Vagina (tissue), 2 donors: ENCODE measurements at places on chromosomes 3 and 15. TPM values are rescaled to one million over a fixed set of nuclear protein-coding genes. Genes with fewer than 3 reads are reported as not detected.

GRCh38 chr3:31462050-31462569, 70.6 kb upstream of the STT3B start:
- no peak for DNase-seq

DNA sequence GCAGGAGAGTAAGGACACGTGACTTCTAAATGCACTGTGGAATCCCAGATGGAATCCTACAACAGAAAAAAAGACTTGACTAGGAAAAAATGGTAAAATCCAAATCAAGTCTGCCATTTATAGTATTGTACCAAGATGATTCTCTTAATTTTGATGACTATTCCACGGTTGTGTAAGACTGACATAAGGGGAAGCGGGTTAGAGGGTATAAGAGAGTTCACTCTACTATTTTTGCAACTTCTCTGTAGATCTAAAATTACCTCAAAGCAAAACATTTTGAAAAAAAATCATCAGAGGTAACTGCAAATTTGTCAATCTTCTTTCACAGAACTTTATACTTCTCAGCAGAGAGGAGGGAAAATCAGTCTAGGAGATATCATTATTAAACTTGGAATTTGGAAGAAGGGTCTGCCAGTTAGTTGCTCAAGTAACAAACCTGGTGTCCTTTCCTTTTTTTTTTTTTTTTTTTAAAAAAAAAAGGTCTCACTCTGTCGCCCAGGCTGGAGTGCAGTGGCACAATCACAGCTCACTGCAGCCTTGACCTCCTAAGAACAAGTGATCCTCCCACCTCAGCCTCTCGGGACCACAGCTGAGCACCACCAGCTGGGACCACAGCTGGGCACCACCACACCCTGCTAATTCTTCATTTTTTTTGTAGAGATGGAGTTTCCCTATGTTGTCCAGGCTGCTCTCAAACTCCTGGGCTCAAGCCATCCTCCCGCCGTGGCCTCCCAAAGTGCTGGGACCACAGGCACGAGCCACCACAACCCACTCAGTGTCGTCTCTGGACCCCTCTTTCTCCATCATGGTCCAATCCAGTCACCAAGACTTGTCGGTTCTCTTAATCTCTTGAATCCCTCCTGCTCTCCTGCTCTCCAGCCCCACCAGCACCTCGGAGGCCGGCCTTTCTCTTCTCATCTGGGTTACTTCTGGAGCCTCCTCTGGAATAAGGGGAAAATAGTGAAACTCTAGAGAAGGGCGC, 14.9 kb upstream of the HES1 start:
- no peak for DNase-seq

DNA sequence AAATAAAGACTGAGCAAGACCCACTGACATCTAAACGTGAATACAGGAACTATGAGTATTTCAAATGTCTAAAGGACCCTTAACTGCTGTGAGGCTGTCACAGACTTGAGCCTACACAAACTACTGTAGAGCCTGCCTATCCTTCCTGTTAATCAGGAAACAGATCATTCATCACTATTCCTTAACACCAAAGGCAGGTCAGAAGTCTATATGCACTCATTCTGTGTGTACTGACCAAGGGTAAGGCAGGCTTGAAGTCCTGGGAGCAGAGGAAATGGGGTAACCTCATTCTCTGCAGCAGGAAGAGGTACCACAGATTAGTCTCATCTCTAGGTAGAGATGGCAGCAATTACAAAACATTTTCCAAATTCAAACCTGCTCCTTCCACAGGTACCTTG, 30.7 kb downstream of the NPTN start:
- DNase-seq, result no peak

DNA sequence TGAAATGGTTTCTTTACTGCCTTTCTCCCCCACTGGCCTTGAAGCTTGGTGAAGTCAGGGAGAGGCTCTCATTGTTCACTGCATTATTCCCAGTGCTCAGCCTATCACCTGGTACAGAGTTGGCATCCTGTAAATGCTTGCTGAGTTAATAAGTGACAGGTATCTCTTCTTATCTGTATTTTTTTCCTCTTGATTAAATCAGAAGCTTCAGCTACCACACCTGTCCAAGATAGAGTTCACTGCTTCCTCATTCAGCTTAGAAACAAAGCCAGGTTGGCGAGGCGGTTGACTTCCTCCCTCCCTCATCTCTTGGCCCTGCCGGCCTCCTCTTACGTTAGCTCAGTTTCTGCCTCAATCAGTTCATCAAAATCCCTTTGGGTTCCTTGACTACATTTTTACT, 142.8 kb downstream of the LIPC start:
- DNase-seq, result no peak

GRCh38 chr3:178367817-178368617, 168.2 kb upstream of the KCNMB2 start:
- DNase-seq, result no peak

DNA sequence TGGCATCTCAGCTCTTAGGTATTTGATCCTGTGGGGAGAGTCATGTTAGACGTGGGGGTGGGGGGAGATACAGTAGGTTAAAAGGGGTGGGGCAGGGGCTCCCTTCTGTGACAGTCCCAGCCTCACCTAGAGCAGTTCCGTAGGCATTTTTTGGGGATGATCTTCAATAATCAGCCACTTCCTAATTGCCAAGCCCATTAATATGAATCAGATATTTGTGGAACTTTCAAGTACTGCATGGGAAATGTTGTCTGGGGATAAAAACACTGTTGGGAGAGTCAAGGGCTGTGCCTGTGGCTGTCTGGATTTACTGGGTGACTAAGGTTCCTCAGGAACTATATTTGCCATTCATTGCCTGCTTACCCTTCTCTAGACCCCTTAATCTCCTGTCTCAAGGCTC, 9.5 kb downstream of the C3orf52 start:
- no peak for DNase-seq

GRCh38 chr3:111871809-111872623, 13.0 kb downstream of the PHLDB2 start:
- DNase-seq, result no peak

DNA sequence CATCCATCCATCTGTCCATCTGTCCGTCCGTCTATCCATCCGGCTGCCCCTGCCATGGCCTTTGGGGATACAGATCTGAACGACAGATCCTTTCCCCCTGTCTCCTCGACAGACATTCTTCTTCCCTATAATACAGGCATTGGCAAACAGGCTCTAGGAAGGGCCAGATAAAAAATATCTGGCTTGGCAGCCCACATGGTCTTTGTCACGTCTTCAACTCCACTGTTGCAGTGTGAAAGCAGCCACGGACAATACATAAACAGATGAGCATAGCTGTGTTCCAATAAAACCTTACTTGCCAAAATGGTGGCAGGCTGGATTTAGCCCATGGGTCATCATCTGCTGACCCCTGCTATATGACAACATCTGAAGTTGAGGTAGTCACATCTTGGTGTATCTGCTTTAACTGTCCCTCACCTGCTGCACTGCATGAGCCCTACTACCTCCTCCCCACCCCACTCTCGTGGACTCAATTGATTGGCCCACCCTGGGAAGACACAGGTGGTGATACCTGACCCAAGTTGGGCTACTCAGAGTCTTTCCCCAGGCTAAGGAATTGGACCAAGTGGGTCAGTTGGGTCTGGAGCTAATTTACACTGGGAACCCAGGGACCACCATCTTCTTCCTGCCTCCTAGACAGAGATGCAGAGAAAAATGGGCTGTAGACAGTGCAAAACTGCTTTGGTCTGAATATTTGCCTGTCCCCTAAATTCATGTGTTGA, 128.4 kb upstream of the SMAD3 start:
- DNase-seq, result no peak

GRCh38 chr3:153722157-153722556, 399.0 kb upstream of the ARHGEF26 start:
- no peak for DNase-seq

GRCh38 chr15:65451989-65452388, 29.2 kb upstream of the IGDCC4 start:
- no peak for DNase-seq

DNA sequence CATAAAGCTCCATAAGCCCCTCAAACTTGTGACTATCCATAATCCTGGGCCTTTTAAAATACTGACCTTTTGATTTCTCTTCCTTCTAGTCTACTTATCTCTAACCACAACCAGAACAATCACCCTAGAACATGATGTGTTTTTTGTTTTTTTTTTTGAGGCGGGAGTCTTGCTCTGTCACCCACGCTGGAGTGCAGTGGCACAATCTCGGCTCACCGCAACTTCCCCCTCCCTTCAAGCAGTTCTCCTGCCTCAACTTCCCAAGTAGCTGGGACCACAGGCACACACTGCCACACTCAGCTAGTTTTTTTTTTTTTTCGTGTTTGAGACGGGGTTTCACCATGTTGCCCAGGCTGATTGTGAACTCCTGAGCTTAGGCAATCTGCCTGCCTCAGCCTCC, 25.1 kb downstream of the VPS39 start:
- no peak for DNase-seq

DNA sequence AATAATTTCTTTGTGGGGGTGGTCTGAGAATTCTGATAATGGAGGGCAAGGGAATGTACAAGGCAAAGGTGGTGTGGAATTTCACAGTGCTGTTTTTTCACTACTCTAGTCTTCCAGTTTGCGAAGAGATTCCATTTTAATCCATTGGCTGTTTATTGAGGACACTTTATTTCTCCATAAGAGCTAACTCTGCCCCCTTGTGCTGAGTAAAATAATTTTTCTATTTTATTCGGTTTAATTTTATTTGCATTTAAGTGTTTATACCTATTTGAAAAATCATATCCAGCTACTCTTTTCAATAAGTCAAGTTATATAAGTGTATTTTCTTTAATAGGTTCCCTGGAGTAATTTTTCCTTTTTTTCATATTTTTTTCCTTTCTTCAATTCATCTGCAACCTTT, 840.1 kb downstream of the TUSC7 start:
- no peak for DNase-seq

- DNase-seq, result no peak
Observed at GRCh38 chr3:58646503-58646902, 20.1 kb downstream of the FAM3D start.

GRCh38 chr3:57544181-57545125, at the start of gene DNAH12:
TSS of gene DNAH12 (minus strand) at chr3:57544344. CDS start at chr3:57542870, 1,474 bp downstream.
- no peak for DNase-seq

- no peak for DNase-seq
Observed at GRCh38 chr3:29940759-29941323, 660.0 kb downstream of the RBMS3 start.

DNA sequence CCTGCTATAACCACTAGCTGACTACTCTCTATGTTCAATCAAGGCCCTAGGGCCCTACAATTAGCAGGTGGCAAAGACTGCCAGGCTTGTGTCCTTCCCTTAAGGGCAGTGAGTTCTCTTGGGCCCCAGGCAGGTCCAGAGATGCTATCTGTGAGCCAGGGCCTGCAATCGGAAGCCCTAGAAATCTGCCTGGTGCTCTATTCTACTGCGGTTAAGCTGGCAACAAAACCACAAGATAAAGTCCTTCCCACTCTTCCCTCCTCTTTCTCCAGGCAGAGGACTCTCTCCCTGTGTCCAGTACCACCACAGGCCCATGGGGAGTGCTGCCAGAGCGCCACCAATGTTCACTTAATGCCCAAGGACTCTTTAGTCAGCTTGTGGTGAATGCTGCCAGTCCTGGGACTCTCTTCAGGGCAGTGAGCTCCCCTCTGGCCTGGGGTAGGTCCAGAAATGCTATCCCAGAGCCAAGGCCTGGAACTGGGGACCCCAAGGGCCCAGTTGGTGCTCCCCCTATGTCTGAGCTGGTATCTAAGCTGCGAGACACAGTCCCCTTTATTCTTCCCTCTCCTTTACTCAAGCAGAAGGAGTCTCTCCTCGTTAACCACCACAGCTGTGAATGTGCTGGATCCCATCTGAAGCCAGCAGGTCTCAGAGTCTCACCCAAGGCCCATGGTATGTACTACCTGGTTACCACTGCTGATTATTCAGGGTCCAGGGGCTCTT, 34.7 kb downstream of the XXYLT1 start:
- DNase-seq, result peak; percentile 70

DNA sequence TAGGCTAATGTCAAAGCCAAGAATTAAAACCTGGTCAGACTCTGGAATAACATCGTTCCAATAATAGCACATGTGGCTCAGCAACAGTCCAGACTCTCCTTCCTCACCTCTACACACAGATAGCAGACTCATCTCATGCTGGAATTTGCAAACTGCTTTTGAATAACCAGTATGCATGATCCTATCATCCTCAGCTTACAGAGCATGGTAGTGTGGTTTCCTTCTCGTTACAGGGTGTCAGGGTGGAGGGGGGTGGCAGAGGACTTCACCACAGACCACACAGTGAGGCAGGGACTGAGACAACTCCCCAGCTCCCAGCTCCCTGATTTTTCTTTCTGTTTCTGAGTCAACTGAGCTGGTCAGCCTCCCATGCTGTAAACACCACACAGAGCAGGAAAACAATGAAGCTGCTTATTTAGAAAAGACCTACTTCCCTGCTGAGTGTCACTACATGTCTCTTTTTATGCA, 101.6 kb downstream of the RPL22L1 start:
- no peak for DNase-seq

DNA sequence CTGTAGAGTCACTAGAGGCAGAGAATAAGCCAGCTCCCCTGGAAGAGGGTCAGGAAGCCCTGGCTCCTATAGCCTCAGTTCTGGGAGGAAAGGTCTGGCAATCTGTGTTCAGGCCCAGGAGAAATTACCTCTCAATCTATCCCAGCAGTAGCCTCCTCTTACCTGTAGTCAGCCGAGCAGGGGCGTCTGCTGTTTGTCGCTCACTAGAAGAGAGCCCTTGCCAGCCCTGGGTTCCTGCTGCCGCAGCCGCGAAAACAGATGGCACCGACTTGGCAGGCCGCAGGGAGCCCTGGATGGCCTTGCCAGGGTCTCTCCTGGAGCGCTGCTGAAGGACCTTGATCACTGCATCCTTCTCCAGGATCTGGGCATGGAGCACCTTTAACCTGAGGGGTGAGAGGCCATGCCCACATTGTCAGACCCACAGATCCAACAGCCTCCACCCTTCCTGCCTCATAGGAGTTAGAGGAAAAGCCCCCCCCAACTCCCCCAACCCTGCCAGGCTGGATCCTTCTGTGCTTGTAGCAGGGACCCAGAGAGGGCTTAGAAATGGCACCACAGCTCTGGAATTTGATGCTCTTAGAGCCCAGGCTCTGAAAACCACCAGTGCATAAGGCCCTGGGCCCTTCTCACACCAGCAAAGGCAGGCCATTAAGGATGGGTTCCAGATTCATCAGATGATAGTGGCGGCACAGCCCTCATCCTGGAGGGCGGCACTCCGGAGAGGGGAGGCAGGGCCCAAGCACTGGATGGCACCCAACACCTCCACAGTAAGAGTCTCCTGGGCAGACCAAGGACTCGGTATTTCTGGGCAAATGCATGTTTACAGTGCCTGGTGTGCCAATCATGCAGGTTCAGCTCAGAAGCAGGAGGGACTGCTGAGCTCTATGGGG, 14.9 kb downstream of the AMOTL2 start:
- DNase-seq, result no peak

- DNase-seq, result no peak
Observed at GRCh38 chr3:37259291-37259690, 84.9 kb upstream of the LRRFIP2 start.

- no peak for DNase-seq
Observed at GRCh38 chr3:193790086-193790990, 197.3 kb downstream of the OPA1 start.

Gene GRAMD2A
- 7.4 TPM for total RNA-seq

Gene WDR49
- total RNA-seq, result 2.2 TPM

Gene CCDC9B
- 16.0 TPM for total RNA-seq

Gene FBXO40
- total RNA-seq, result not detected

Gene TUBGCP5
- total RNA-seq, result 11.3 TPM

Gene SATB1
- total RNA-seq, result 51.3 TPM

Gene UBA5
- total RNA-seq, result 26.5 TPM

Gene LRRFIP2
- total RNA-seq, result 74.2 TPM

Gene IGDCC3
- total RNA-seq, result 0.49 TPM

Gene TMEM87A
- 45.2 TPM for total RNA-seq

Gene CEP19
- total RNA-seq, result 1.5 TPM

Gene INSYN1
- 5.6 TPM for total RNA-seq

Gene FRMD5
- 0.49 TPM for total RNA-seq

Gene CATSPER2
- total RNA-seq, result 9.1 TPM
